Renal pelvis (tissue), 12 donors: ENCODE measurements at places on chromosomes 6 and 20. TPM values are rescaled to one million over a fixed set of nuclear protein-coding genes. Genes with fewer than 3 reads are reported as not detected.

DNA sequence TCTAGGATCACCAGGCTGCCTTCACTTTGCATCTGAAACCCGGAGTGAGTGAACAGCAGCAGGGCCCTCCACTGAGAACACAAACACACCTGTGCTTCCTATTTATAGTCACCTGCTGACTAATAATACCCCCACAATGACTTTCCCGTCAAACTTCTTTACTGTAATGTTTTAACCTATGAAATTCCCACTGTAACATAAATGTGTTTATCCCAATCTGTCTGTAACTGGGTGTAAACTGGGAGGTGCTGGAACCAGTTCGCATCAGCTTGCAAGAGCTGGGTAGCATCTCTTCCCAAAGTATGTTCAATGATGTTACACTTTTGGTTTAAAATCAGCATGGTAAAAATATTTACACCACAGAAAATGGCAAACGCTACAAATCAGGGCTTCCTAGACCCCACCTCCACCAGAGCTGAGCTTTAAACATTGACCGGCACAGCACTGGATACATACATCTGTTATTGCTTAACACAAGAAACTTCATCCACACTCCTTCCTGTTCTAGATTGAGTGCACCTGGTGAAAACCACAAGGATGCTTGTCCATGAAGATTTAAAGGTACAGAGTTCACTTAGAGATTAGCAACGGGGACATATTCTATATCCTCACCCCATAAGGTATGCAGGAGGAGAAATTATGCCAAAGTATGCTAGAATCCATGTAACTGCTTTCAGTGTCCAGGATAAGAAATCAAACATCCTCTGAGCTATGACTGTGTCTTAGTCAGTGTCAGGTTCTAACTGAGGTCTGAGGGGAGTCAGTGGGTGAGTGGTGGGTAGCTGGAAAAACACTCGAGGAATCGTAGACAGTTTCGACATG lies 79.0 kb downstream of the ALDH8A1 start:
- no peak for DNase-seq

GRCh38 chr6:119342430-119342829 lies 7.1 kb downstream of the MAN1A1 start:
- no peak for DNase-seq

DNA sequence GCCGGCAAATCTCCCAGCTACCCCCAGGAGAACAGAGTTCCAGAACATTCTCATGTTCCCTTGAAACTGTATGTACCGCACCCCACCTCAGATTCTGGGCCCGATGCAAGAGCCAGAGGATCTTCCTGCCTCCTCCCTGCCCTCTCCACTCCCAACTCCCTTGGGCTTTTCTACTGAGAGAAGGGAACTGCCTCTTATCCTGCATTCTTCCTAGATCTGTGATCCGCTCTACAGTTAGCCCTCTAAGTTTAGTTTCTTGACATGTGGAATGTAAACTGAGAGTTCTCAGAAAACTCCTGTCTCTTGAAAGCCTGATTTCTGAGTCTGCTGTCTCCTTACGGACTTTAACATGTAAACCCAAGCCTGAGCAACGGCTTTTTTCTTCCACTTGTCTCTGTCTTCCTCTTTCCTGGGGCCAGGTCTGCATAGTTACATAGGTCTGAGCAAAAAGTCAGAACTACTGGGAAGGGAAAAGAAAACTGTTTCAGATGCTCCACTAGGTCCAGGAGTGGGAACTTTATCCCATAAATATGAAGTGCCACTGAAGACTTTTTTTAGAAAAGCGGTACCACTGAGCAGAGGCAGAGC lies 86.5 kb upstream of the TNFAIP3 start:
- no peak for DNase-seq

GRCh38 chr20:2289475-2289874 lies 6.3 kb upstream of the TGM3 start:
- DNase-seq = no peak

- no peak for DNase-seq
These were observed 9.2 kb upstream of the RPS21 start for GRCh38 chr20:62377615-62378178.

The VNN1 gene
- 0.19 TPM for polyA plus RNA-seq

GRCh38 chr6:169450097-169450496 lies 196.5 kb upstream of the THBS2 start:
- DNase-seq = no peak

GRCh38 chr6:15953152-15953880 lies 175.6 kb upstream of the MYLIP start:
- DNase-seq = no peak

DNA sequence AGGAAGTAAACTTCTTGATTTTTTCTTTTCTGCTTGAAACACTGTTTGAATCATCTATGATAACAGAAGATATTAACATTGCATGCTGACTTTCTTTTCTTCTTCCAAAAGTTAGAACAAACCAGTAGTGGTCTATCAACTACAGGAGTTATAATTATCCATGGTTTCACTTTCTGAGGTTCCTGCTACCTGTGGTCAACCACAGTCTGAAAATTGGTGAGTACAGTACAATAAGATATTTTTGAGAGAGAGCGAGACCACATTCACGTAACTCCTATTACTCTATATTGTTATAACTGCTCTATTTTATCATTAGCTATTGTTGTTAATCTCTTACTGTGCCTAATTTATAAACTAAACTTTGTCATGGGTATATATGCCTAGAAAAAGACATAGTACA lies 86.1 kb downstream of the MAP7 start:
- no peak for DNase-seq

DNA sequence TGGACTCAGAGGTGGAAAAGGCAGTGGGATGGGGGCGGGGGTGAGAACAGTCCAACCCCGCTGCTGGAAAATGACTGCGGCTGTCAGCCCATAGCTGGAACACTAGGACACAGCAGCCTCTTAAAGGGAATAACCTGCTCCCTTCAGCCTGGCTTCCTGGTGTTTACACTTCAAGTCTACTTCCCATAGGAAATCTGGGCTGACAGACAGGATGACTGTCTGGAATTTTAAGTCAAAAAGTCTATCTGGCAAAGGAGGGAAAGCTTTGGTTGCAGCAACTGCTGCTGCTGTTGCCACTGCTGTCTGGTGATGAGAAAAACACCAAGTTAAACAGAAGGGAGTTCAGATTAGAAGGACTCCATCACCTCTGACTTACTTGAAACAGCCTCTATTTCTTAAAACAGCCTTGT lies 44.9 kb downstream of the TNFRSF21 start:
- no peak for DNase-seq

DNA sequence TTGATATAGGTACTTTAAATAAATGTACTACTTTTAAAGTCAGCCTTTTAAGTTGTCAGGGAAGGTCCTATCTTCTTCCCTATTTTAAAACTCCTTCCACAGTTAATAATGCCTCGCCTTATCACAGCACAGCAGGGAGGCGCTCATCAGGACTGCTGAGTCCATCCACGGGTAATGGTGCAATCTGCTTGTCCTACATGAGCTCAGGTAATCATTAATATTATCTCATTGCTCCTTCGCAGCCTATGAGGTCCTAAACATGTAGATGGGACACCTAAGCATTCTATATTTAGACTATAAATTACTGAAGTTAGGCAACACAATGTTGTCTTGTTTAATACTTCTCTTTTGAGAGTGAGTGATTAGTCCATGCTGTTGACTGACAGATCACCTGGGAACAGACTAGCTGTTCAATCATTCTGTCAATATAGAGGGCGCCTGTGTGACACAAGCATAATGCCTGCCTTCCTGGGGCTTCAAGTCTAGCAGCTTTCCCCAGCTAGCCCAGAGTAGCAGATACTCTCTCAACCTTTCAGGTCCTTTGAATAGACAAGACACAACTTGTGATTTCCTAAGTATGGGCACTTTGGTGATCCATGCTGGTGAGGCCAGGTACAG lies 91.0 kb downstream of the FYN start:
- DNase-seq = no peak

DNA sequence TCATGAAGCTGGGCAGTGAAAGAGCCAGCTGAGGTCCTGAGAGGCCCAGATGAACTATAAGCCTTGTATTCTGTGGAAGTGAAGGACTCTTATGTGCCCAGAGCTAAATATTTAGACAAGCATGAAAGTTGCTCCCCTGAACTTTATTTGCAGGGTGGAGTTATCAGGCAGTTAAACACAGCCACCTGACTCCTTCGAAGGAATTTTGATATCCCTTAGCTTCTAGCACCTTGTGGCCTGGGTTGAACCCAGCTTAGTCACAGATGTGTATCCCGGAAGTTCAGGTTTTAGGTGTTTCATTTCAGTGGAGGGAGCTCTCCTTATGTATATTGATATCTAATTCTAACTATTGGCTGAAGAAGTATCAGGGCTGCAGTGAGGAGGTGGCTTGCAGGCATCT lies 20.4 kb downstream of the NR2E1 start:
- DNase-seq = no peak

GRCh38 chr6:95230071-95230740 lies 347.1 kb upstream of the MANEA start:
- DNase-seq = no peak

DNA sequence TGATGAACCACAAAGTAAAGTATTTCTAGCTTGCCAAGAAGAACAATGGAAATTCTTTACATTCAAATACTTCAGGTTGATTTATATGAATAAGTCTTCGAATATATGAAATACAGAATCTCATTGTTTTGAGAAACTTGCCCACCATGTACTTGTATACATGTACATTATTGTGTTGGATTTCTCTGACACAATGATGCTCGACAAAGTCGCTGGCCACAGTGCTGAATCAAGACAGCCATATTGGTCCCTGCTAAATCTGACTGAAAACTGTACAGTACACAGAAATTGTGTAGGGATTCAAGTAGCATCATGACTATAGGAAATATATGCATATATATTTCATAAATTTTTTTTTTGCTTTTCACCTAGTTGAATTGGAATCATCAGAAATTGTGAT lies 13.1 kb upstream of the LIN28B start:
- peak; percentile 65 for DNase-seq

DNA sequence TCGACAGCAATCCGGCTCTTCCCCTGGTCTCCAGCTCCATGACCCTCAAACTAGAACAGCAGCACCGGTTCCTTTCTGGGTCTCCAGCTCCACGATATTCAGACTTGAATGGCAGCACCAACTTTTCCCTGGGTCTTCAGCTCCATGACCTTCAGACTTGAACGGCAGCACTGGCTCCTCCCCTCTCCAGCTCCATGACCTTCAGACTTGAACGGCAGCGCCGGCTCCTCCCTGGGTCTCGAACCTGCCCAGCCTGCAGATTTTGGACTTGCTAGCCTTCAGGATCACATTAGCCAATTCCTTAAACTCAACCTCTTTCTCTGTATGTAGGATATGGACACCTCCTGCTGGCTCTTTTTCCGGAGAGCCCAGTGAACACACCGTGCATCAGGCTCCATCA lies 350.9 kb downstream of the PREX1 start:
- no peak for DNase-seq

- DNase-seq = no peak
These were observed 68.1 kb downstream of the TRERF1 start for GRCh38 chr6:42383421-42384205.

The C20orf141 gene
- polyA plus RNA-seq = not detected

- no peak for DNase-seq
These were observed 885 bp downstream of the NTSR1 start for GRCh38 chr20:62709537-62709905.

DNA sequence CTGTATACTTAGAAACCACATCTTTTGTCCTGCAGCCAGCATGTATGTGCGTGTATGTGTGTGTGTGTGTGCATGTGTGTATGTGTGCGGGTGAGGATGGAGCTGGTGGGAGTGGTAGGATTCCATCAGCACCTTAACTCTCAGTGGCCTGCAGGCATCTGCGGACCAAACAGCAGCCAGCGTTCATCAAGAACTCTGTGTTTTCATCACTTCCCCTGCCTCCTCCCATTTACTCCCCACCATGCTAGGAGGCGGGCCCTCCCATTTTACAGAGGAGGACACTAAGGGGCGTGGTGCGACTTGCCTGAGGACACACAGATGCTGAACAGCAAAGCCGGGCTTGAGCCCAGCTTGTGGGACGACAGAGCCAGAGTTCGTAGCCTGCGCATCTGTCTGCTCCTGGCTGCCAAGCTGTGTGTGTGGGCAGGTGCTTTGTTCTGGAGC lies 8.9 kb downstream of the VSTM2L start:
- peak; percentile 61 for DNase-seq
